ENCODE measurements at places on chromosomes 16 and 17.

- DNase-seq: peak; percentile 90
Measured at GRCh38 chr17:42322382-42323267, 34.3 kb downstream of the STAT5A start.

DNA sequence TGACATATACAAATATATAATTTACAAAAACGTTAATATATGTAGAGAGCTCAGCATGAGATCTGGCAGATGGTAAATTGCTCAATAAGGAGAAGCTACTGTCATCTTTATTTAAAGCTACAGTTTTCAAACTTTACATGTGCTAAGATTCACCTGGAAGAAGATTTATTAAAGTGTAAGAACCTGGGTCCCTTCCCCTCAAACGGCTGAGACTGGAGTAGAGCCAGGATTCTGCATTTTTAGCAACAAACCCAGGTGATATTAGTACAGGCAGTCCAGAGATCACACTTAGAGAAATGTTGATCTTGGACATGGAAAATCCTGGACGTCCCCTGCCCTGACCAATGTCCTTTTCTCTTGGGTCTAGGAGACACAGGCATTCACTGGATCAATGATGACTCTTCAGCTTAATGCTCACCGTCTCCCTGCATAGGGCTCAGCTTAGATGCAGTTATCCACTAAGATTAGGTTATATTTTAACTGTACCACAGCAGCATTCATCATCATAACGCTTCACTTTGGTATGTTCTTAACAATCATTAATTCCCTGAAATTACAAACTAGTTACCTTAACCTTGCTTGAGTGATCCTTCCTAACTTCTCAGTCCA lies 20.4 kb downstream of the CDR2 start:
- DNase-seq: no peak

DNA sequence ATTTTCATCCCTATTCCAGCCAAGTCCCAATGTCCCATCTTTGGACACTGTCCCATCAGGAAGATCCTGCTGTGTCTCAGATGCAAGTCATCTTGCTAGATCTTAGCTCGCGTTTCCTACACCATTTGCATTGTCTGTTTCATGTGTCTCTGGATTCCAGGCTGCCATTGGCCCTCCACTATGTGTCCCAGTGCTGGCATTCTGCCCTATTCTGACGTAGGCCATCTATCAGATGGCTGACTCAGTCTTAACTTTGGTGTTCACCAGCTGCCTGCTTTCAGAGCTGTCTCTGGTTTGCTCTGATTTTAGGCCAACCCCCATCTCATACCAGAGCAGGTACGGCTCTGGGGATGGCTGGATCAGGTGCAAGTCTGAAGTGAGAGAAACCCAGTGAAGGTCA lies 300.9 kb upstream of the ASIC2 start:
- no peak for DNase-seq

GRCh38 chr17:10807704-10808128 lies 3.8 kb upstream of the TMEM238L start:
- DNase-seq: no peak

- DNase-seq: no peak
Measured at GRCh38 chr17:58276423-58276822, 4.3 kb downstream of the MPO start.

- no peak for DNase-seq
Measured at GRCh38 chr17:7261379-7262191, 693 bp downstream of the CLDN7 start.

- no peak for DNase-seq
Measured at GRCh38 chr16:10940501-10941079, 1.7 kb downstream of the DEXI start.

Data from stimulated activated CD4-positive, alpha-beta T cell treated with anti-CD3 and anti-CD28 coated beads, Interleukin-4, amount 100 ng/mL, for 48 hours (primary cell).